ENCODE measurements at places on chromosomes 6 and 20. TPM values are rescaled to one million over a fixed set of nuclear protein-coding genes. Genes with fewer than 3 reads are reported as not detected.

The POFUT1 gene
- 54.3 TPM for total RNA-seq

The SFT2D1 gene
- total RNA-seq, result 54.2 TPM

The ELOVL2 gene
- not detected for total RNA-seq

The IGF2R gene
- 65.6 TPM for total RNA-seq

DNA sequence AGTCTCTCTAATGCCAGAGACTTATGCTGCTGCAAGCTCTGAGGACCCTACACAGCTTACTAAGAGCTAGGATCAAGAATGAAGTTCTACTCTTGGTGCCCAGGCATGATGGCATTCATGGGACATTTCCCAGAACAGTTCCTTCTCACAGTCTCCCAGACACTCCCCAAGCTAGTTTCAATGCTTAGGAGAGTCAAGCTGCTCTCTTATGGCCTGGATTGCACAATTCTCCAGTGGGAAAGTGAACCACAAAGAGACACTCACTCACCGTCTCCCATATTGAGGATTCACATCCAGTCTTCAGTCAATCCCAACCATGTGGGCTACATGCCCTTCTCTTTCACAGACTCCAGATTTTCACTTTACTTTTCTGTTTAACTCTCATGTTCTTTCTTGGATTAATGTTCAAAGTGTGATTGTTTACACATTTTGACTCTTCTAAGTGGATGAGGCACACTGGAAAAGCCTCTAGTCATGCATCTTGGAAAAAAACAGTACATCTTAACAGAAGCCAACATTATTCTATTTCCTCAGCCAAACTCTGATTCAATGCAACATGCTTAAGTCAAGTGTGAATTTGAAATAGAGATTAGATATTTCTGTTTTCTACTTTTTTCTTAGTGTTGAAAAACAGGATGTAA, 447.8 kb upstream of the BTBD3 start:
- H3K27me3 ChIP-seq, result peaks cover 2% of the 10 kb centered on the region
- H3K4me1 ChIP-seq, result no peaks in the 10 kb centered on the region
- H3K4me3 ChIP-seq, result no peak overlapping the region
- DNase-seq, result no peak

- no peaks in the 10 kb centered on the region for H3K27me3 ChIP-seq
- peaks cover 7% of the 10 kb centered on the region for H3K36me3 ChIP-seq
- H3K4me3 ChIP-seq, result no peak overlapping the region
- peaks cover 12% of the 10 kb centered on the region for H3K4me1 ChIP-seq
- no peak overlapping the region for H3K27ac ChIP-seq
Observed at GRCh38 chr6:5562277-5562676, 301.0 kb downstream of the FARS2 start.

All from activated CD4-positive, alpha-beta T cell treated with anti-CD3 and anti-CD28 coated beads for 36 hours (primary cell).